Activated CD4-positive, alpha-beta T cell treated with anti-CD3 and anti-CD28 coated beads for 36 hours (primary cell): ENCODE measurements at places on chromosomes 11 and 22.
A peak's percentile ranks its signal among the peaks of the same experiment; 100 is the strongest.

DNA sequence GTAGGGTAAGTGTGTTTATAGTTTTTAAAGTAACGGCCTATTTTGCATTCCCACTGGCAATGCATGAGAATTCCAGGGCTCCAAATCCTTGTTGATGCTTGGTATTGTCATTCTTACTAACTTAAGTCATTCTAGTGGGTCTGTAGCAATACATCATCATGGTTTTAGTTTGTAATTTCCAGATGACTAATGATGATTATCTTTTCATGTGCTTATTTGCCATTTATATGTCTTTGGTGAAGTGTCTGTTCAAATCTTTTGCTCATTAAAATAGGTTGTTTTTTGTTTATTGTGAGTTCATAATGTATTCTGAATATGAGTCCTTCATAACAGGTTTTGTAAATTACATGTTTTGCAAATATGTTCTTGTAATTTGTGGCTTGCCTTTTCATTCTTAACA, 31.2 kb downstream of the MTMR3 start:
- DNase-seq, result no peak

DNA sequence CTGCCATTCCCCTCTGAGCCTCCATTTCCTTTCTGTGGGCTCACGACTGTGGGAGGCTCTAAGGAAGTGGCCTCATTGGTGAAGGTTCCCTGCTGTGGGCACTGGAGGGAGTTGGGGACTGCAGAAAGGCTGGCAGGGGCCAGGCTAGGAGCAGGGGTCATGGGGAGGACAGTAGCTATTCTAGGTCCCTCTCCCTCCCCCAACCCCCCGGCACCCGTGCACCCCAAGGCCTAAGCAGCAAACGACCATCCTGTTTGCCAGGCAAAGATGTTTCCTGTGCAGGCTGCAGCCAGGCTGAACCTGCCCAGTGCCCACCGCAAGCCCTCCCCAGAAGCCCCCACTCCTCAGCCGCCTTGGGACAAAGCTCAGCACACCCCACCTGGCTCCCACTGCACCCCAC, 189.4 kb downstream of the MN1 start:
- DNase-seq, result no peak

- DNase-seq, result no peak
Measured at GRCh38 chr22:41598891-41599635, 9.4 kb upstream of the PMM1 start.

GRCh38 chr11:106679581-106679980, 338.7 kb downstream of the GUCY1A2 start:
- DNase-seq, result no peak

DNA sequence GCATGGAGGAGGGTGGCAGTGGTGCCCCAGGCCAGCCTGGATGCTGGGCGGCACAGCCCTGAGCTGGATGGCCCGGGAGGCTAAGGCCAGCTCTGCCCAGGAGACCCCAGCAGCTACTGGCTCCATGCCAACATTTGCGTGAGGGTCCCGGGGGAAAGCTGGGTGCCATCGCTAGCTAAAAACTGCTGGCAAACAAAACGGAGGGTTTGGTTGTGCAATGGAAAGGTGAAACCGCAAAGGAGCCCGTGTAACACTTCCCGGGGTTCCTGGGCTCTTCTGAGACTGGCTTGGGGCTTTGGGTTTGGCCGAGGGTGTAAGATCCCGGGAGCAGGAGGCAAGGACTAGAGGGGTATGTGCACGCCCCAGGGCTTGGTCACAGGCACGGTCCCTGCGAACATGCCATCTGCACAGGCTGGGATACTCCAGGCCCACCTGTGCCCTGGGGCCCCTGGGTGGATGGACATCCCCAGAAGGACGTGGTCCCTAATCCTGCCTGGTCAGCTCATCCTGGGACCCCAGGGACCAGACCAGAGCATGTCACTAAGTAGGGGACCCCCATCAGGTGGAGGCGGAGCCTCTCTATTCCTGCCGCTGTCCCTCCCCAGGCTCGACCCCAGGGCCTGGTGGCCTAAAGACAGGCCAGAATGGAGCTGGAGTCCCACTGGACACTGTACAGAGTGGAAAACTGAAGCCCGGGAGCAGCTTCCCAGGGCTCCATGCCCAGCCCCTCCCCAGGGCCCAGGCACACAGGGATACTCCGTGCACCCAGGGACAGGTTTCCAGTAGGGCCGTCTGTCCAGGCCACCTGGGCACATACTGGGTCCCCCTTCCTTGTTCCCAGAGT, 44.6 kb downstream of the IGF2 start:
- no peak for DNase-seq

- no peak for DNase-seq
Measured at GRCh38 chr22:48645766-48646165, 1181.9 kb downstream of the BRD1 start.

- DNase-seq, result no peak
Measured at GRCh38 chr11:115505175-115505574, 960 bp upstream of the CADM1 start.

- no peak for DNase-seq
Measured at GRCh38 chr11:88813233-88813915, 252.4 kb downstream of the GRM5 start.

DNA sequence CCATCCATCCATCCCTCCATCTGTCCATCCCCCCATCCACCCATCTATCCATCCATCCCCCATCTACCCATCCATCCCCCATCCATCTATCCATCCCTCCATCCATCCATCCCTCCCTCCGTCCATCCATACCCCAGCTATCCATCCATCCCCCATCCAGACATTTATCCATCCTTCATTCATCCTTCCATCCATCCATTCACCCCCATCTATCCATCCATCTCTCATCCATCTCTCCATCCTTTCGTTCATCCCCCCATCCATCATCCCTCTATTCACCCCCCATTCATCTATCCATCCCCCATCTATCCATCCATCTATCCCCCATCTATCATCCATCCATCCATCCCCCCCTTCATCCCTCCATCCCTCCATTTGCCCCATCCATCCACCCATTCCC, 97.5 kb downstream of the MPPED1 start:
- DNase-seq, result no peak

DNA sequence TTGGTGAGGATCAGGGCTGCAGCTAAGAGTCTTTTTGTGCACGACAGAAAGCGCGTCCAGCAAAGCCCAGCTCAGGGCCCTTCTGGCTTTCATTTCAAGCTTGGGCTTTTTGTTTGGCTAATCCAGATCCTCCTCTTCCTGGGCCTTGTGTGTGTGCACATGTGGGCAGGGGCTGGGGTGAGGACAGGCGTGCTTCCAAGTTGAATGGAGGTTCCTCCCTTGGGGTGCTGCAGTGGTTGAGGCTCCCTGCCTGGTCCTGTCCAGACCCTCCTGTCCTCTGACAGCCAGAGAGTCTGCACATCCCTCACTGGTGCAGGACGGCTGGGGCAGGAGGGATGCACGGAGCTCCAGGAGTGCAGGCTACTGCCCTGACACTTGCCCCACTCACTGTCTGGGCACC, 62.0 kb upstream of the NECTIN1 start:
- DNase-seq, result no peak

GRCh38 chr11:85626496-85626895, 648 bp downstream of the DLG2 start:
- DNase-seq, result peak; percentile 55
